RCC 7860 (cell line): ENCODE measurements at places on chromosomes 11 and 22.

DNA sequence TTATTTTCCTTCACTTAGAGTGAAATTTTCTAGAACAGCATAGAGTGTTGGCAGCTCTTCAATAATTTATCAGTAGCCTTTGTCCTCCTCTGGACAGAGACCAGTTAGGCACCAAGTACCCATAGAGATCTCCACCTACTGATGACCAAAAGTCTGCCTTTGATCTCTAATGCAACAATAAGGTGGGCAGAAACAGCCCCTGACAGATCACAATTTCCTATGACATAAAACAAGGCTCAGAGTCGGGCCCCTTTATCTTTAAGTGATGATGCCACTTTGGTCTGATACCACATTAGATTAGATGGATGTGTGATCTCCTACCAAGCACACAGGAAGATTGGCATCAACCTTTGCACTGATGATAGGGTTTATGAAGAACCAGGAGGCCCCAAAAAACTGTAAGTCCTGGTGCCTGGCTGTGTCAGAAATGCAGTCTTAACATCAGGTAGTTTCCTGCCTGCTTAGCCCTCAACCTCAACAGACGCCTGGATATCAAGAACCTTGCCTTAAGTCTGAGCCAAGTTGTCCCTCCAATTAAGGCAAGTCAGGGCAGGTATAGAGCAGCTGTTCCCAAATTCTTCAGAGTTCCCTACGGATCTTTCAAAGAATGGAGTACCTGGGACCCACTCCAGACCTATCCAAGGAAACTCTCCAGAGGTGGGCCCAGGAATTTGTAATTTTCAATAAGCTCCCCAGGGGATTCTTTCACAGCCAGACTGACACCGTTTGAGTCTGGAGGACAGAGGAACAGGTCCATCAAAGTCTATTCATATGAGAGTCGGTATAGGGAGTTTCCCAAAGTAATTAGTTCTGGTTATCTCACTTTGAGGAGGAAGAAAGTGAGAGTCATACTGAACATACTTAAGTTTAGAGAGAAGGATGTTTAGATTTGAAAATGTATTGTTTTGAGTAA lies 30.6 kb upstream of the TMPRSS4 start:
- no peak for DNase-seq

GRCh38 chr22:23384431-23384830 lies 195.7 kb downstream of the IGLL1 start:
- DNase-seq = no peak

- DNase-seq = no peak
Observed at GRCh38 chr11:118610773-118611432, 3.5 kb downstream of the PHLDB1 start.

DNA sequence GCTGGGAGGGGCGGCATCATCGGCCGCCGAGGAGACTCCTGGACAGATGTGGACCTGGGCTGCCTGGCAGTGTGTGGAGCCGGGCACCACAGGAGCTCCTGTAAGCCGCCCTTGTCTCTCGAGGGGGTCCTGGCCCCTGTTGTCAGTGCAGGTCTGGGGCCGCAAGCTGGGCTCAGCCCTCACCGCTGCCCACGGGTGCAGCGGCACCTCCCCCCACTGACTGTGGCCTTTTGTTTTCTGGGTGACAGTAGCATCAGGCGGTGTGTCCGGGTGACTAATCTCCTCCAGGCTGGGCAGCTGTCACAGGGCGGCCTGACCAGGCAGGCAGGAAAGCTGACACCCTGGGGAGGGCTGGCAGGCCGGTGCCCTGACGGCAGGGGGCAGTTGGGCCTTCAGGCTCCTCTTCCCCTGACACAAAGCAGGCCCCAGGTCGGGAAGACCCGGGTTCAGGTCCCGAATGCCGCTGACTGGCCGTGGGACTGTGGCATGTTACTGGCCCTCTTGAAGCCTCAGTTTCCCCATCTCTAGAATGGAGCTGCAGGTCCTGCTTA lies 16.3 kb downstream of the DGKZ start:
- peak; percentile 90 for DNase-seq

- DNase-seq = no peak
Observed at GRCh38 chr22:49208004-49208402, 619.7 kb downstream of the BRD1 start.

DNA sequence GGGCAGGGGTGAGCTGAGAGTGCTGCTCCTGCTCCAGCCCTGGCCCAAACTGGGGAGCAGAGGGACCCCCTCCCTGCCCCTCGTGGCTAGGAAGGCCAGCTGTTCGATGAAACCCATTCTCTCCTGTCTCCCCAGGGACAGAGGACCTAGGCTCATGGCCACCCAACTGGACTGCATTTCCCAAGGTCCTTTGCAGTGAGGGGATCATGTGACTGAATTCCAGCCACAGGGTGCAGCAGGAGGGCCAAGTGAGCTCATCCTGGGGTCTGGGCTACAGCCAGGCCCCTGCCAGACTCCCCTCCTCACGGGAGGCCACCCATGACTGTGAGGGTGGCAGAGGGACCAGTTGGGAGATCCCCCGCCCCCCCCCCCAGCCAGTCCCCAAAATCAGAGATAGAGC lies 777.6 kb downstream of the TBC1D22A start:
- no peak for DNase-seq

DNA sequence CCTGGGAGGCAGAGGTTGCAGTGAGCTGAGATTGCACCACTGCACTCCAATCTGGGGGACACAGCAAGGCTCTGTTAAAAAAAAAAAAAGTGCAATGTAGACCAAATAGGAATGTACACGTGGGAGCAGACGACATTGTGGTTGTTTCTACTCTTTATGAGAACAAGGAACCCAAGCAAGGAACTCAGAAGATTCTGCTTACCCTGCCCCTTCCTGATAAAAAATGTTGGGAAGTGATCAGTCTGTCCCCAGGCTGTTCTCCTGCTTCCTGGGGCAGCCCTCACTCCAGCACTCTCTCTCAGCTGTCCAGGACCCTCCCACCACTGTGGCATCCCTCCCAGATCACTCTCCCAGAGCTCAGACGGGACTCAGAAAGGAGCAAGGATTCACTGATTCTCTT lies 31.8 kb downstream of the SLCO2B1 start:
- no peak for DNase-seq

DNA sequence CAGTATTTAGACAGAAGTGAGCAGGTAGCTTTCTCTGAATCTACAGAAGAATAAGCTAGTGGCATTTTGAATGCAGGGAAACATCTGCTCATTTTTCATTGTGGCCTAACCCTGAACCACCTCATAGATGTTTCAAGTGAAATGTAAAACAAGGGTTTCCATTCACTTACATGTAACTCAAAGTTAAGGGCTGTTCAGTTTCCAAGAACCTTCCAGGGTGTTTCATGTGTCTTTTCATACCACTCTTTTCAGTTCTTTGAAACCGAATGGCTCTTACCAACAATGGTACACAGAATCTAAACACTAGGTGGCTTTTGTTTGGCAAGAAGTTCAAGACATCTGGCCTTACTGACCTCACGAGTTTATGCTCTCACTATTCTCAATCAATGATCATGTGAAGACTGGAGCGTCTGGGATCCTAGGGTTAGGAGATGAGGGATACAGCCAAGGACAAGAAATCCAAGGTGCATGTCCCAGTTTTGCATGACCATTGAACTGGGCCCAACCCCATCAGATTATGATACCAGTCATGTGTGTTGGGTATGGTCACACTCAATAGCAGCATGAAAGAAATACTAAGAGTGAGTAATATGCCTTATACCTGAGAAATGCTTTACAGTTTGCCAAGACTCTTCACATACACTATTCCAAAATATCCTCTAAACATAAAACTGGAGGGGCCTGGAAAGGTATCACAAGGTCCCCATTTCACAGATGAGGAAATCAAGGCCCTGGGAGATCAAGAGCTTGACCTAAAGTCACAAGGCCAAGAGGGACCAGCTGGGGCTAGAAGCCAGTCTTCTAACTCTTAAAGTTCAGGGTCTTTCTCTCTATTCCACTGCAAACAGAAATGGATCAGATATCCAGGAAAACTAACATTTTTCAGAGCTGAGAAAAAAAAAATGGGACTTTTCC lies 92.7 kb downstream of the ETS1 start:
- no peak for DNase-seq

- no peak for DNase-seq
Observed at GRCh38 chr11:63917692-63918506, 935 bp upstream of the RCOR2 start.

GRCh38 chr11:47847892-47848699 lies at the start of gene NUP160:
TSS of gene NUP160 (minus strand) at chr11:47848350. CDS start at chr11:47848318, 32 bp downstream.
- no peak for DNase-seq
